ENCODE measurements at places on chromosomes 1 and 21.

DNA sequence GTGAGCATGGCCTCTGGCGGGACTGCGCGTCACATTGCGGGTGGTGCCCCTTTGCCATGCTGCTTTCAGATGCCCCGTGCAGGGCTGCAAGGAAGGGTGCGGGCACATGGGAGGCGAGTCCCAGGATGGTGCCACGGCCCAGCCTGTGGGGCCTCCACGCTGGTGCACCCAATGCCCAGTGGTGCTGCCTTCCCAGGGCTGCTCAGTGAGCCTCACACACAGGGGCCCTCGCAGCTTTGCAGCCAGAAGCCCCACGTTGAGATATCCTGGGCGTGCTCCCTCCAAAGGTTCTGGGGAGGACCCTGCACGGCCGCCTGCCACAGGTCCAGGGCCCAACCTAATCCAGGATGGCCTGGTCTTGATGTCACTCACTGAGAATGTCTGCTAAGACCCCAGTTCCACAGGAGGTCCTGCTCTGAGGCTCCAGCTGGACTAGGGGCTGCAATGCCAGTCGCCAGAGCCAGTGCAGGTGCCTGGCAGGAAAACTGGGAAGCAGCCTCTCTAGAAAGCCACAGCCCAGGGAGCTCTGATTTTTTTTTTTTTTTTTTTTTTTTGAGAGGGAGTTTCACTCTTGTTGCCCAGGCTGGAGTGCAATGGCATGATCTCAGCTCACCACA lies 34.1 kb upstream of the PRSS38 start:
- DNase-seq, result no peak

DNA sequence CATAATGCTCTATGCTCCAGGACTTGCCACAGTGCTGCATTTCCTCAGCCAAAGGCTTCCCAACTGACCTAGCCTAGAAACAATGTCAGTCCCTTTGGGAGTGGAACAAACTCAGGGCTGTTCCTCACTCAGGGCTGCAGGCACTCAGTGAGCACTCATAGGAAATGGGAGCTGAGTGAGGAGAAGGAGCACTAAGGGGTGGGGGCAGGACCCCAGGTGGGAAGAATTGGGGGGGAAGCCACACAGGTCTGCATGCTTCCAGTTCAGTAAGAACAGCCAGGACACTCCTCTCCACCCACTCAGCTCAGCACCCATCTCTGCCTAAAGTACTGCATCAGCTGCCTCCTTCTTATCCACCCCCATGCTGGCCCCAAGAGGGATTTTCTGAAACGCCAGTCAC lies 7.3 kb upstream of the SLC5A9 start:
- DNase-seq, result no peak

GRCh38 chr1:191609305-191609704 lies 549.0 kb upstream of the RGS18 start:
- DNase-seq, result no peak

- no peak for DNase-seq
Measured at GRCh38 chr1:45490121-45490625, 790 bp downstream of the TESK2 start.

- DNase-seq, result no peak
Measured at GRCh38 chr1:63828322-63829044, 54.7 kb downstream of the ROR1 start.

DNA sequence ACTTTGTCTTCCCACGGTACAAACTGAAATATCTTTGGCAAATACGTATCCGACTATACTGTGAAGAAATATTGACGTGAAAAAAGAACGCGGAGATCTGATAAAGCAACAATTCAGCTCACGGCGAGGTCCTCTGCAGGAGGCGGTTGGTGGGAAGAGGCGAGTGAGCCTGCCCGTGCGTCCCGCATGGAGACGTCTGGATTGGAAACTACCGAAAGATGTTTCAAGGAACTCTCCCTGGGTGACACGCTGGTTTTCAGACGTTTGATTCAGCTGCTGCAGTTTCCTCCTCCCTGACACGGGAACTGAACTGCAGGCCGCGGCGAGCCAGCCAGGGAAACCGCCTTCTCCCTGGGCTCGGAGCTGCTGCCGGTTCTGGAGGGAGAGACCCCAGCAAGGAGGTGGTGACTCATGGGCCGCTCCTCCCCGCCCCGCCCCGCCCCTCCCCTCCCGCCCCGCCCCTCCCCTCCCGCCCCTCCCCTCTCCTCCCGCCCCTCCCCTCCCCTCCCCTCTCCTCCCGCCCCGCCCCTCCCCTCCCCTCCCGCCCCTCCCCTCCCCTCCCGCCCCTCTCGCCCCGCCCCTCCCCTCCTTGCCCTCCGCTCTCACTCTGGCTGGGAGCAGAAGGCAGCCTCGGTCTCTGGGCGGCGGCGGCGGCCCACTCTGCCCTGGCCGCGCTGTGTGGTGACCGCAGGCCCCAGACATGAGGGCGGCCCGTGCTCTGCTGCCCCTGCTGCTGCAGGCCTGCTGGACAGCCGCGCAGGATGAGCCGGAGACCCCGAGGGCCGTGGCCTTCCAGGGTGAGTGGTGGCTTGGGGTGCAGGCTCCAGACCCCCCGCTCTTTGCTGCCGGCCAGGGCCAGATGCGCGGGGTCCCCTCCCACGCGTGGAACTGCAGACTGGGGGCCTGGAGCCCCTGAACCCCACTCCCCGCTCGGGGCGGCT lies at the start of gene COL6A1:
COL6A1 (plus strand) TSS at position 620 of the 941 bp plus-strand sequence; CDS start at position 701, 81 bp downstream.
- peak; percentile 60 for DNase-seq

Measured in stimulated activated CD4-positive, alpha-beta T cell treated with anti-CD3 and anti-CD28 coated beads, Interleukin-15, amount 100 ng/mL, for 24 hours (primary cell).